ENCODE measurements at places on chromosomes 6 and 20.

DNA sequence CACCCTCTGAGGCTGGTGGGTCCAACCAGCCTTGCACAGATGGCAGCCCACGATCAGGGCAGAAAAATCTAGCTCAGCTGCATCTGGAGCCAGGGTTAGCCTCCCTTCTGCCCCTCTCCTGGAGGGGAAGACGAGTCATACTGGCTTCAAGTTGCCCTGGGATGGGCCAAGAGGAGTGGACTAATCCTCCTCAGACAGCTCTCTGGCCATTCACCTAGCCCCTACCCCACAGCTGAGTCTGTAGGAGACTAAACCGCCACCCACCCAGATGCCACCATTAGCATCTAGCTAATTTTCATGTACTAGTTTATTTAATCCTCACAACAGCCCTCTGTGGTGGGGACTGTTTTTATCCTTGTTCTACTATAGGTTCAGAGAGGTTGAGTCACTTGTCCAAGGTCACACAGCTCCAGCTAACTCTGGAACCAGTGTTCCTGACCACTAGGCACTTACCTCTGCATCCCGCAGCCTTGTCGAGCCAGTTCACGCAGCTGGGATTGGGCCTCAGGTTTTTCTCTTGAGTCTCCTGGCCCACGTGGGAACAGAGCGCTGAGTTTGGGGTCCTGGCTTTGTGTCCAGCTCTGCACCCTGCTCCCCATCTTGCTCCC is 48.5 kb upstream of the CCDC167 start:
- DNase-seq = no peak

DNA sequence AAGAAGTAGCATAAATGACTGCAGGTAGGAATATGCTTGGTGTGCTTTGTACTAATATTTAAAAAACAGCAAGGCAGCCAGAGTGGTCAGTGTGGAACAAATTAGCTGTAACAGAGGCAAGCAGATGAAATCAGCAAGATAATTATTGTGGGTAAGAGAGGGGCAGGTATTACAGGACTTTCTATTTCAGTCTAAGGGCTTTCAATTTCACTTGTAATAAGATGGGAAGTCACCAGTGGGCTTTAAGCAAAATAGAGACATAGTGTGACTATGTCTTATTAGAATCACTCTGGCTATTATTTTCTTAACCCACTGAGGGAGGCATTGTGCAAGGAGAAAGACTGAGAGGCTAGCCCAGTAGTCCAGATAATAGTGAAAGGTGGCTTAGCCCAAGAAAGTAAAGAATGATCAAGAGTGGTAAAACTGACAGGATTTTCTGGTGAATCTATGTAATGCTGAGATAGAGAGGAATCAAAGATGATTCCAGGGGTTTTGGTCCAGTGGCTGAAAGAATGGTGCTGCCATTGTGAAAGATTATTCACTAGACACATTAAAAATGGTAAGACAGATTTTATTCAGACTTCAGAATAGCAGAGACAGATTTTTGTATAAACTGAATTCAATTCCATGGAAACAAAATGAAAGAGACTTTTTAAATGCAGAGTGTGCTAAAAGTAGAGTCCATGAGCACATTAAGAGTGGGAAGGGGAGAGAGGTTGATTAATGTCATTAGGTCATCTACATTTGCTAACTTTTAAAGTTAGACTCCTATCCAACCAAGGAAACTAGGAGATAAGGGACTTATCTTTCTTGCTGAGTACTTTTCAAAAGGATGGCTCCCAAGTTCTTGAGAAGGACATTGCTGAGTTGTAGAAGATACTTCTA is 1136.0 kb downstream of the HACE1 start:
- DNase-seq = no peak

- no peak for DNase-seq
These were observed 7.7 kb downstream of the TPMT start for GRCh38 chr6:18147160-18147559.

DNA sequence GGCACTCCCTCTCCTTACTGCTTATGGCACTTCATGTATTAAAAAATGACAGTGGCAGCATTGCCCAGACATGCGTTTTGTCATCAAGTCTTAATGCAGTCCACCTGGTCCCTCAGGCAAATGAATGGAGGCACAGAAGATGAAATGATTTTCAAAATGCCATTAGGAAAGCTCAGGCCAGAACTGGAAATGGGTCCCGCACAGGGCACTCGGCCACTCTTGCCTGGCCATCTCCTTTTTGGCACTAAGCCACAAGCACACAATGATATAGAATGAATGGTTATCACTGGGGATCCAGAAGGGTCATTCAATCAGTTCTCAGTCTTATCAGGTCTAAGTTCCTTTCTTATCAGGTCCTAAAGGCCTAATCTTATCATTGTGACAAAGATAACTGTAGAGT is 15.6 kb downstream of the MAS1 start:
- no peak for DNase-seq

GRCh38 chr6:121426686-121427085 is 8.8 kb upstream of the GJA1 start:
- no peak for DNase-seq

DNA sequence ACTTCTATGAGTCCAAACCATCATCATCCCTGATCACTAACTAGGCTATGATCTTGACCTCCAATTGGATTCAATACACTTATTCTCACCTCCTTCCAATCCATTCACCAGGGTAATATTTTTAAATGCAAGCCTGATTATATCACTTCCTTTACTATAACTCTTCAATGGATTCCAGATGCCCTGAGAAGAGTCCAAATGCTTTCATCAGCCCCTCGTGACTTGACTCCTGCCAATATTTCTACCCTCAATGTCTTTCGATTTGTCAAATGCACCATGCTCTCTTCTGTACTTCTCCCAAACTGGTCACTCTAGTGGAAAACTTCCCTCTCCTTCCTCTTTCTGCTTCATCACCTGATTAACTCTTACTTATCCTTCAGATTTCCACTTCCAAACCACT is 70.8 kb downstream of the CD164 start:
- DNase-seq = no peak

- no peak for DNase-seq
These were observed 958 bp downstream of the MLIP start for GRCh38 chr6:54112151-54112650.

GRCh38 chr6:71187141-71187540 is 101.5 kb upstream of the OGFRL1 start:
- no peak for DNase-seq

- DNase-seq = no peak
These were observed 77.4 kb downstream of the TTLL2 start for GRCh38 chr6:167402195-167402686.

- peak; percentile 68 for DNase-seq
These were observed 309.3 kb downstream of the FARS2 start for GRCh38 chr6:5570641-5571040.

DNA sequence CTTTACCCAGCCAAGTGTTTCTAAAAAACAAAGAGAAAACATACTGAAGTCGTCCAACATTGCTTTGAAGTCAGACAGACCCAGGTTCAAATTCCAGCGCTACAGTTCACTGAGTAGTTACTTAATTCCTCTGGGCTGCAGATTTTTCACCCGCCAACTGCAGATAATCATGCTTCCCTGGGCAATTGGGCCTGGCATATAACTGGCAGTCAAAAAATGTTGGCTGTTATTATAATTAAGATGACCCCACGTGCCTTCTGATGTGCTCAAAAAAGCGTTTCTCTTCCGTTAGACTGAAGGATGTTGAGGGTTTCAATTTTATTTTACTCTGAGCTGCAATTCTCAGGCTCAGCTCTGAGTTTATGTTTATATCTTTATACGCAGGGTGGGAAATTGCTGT is 156.1 kb upstream of the CITED2 start:
- DNase-seq = no peak

- peak; percentile 92 for DNase-seq
These were observed 9.5 kb upstream of the HLA-DOA start for GRCh38 chr6:33018904-33019303.

DNA sequence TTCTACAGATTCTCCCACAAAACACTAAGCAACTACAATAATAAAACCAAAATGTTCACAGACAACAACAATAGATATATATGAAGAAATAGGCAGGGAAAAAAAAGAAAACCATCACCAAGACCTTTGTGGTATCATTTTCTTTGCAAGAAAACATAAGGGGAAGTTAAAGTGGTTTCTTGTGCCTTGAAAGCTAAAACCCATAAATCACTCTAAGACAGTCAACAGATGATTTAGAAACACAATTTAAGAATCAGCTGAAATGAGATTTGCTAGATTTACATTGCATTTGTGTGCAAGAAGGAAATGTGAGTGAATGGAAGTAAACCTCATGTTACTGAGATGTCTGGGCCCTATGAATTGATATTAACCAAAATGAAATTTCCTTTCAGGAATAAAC is 1265.4 kb upstream of the GJE1 start:
- peak; percentile 94 for DNase-seq

- DNase-seq = no peak
These were observed 104.3 kb downstream of the RNF144B start for GRCh38 chr6:18491308-18492045.

DNA sequence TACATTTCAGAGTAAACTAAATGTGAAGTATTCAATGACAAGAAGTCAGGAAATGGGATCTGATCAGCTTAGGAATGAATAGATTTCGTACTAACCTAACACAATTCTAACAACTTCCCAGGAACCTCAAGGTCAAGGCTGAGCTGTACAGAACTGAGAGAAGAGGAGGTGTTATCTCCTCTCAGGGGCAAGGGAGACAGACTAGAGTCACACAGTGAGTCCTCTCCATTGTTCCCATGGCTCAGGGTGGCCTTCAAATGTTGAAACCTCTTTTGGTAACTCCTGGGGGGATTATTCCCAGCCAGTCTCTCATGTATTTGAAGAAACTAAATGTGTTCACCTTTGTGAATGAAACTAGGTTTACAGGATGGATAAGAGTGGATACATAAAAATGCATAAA is 27.7 kb downstream of the ELOVL2 start:
- no peak for DNase-seq

DNA sequence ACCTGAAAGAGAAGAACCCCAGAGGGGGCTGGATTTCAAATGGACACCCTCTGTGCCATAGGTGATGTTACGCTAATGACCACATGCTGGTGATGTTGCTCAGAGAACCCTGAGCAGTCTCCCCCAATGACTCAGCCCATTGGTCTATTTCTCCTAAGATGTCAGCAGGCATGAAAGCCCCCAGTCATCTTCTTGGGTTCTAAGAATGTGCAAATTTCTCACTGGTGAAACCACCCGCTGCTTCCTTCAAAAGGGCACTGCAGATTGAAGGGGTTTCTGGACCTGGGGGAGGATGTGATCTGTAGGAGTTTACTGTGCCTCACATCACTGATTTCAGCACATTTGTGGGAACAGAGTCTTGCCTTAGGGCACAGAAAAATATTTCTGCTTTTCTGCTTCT is 298.4 kb upstream of the MOCS1 start:
- DNase-seq = no peak

GRCh38 chr6:157083343-157083742 is 240.0 kb downstream of the TMEM242 start:
- DNase-seq = no peak

DNA sequence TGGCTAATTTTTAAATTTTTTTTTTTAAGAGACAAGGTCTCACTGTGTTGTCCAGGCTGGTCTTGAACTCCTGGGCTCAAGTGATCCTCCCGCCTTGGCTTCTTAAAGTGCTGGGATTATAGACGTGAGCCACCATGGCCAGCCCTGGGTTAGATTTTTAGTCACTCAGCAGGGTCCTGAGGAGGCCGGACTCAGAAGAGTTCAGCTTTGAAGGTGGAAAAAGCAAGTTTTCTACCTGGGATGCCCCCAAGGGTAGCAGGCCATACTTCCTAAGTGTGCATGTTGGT is 44.2 kb downstream of the FGD2 start:
- DNase-seq = no peak

- no peak for DNase-seq
These were observed 5.0 kb upstream of the CAP2 start for GRCh38 chr6:17388365-17388764.

- DNase-seq = no peak
These were observed 78.0 kb upstream of the TMEM181 start for GRCh38 chr6:158481690-158482473.

GRCh38 chr6:129744880-129745237 is 34.9 kb upstream of the ARHGAP18 start:
- no peak for DNase-seq

DNA sequence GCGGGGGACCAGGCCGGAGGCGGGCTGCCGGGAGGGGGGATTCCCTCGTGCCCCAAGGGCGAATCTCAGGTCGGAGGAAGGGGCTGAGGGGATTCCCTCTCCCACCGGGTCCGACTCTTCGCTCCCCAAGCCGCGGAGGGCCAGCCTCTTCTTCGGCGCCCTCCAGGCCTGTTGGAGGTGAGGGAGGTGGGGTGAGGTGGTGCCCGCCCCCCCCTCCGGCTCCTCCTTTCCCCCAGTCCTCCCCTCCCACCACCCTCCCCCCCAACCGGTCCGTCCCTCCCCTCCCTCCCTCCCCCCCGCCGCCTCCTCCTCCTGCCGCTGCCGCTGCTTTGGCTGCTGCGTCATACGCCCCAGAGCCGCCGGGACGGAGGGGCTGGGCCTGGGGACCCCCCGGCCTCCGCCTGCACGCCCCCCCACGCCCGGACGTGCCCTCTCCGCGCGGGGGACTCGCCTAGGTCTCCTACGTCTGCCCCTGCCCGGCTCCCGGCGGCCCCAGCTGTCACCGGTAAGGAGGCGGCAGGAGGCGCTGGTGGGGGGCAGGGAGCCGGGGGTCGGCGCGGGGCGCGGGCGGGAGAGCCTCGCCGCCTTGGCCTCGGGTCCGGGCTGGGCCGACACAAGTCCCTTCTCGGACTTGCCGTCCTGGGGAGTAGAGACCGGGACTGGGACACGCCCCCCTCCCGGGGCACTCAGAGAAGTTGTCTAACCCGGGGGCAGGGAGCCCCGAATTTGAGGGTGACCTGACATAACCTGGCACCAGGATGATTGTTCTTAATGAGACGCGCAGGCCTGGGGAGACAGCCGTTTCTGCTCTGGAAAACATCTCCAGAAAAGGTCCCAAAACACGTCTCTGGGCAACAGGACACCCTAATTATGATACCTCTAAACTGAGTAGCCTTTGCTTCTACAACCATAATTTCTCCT is at the start of gene PHF1:
TSS of gene PHF1 (plus strand) at position 304 of the 921 bp plus-strand sequence. CDS start 1,250 bp downstream, outside the sequence.
- DNase-seq = no peak

- DNase-seq = no peak
These were observed 1.0 kb downstream of the IGF2R start for GRCh38 chr6:159969921-159970320.

GRCh38 chr6:169292338-169293124 is 38.9 kb upstream of the THBS2 start:
- DNase-seq = no peak

GRCh38 chr20:61482901-61483300 is 230.8 kb downstream of the CDH4 start:
- no peak for DNase-seq
